Activated naive CD8-positive, alpha-beta T cell treated with anti-CD3 and anti-CD28 coated beads, Interleukin-2, amount 10 ng/mL, durations not matched to agents 7 days and 5 days (primary cell): ENCODE measurements at places on chromosomes 13 and 19.

GRCh38 chr19:33864311-33864850 is 67.7 kb downstream of the KCTD15 start:
- DNase-seq = no peak
- H3K27ac ChIP-seq = no peak overlapping the region
- no peaks in the 10 kb centered on the region for H3K36me3 ChIP-seq
- H3K4me1 ChIP-seq = no peaks in the 10 kb centered on the region
- H3K4me3 ChIP-seq = no peak overlapping the region

GRCh38 chr19:33701565-33701964 is 79.8 kb downstream of the CHST8 start:
- H3K36me3 ChIP-seq = no peaks in the 10 kb centered on the region
- H3K4me3 ChIP-seq = no peak overlapping the region
- H3K27me3 ChIP-seq = no peaks in the 10 kb centered on the region
- H3K4me1 ChIP-seq = no peaks in the 10 kb centered on the region

DNA sequence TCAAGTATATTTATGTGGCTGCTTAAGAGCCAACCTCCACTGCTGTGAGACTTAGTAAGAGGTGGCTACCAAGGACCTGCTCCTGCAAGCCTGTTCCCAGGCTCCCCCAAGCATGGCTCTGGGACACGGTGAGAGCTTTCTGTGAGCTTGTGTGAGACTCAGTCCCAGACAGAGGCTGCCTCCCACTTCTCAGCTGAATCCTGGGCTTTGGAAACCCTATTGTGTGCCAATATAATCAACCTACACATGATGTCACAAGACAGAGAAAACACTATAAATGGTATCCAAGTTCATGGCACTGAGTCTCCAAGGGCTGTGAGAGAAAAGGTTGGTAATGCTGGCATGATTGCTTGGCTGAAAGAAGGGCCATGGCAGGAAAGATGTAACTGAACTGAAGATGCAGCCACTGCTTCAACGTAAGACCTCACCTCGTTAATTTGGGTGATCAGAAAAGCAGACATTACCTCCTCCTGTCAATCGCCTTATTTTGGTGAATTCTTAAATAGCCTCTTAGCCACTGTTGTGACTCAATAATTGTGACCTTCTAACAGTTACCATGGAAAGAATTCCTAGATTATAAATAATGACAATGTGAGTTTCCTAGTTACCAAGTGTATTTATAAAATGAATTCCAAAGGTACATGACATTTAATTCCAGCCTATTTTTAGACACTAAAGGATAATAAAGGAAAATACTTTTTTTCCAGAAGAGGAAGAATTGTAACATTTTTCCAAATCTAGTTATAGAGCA is 332.0 kb downstream of the IRS2 start:
- H3K27me3 ChIP-seq = no peaks in the 10 kb centered on the region
- H3K4me1 ChIP-seq = no peaks in the 10 kb centered on the region
- no peaks in the 10 kb centered on the region for H3K36me3 ChIP-seq
- H3K4me3 ChIP-seq = no peak overlapping the region
- no peak for DNase-seq

GRCh38 chr19:49930483-49931011 is 1.2 kb upstream of the NUP62 start:
- H3K27me3 ChIP-seq = peaks cover 3% of the 10 kb centered on the region
- H3K4me3 ChIP-seq = peak overlapping the region; percentile 99
- no peak for DNase-seq
- peaks cover 41% of the 10 kb centered on the region for H3K4me1 ChIP-seq
- H3K36me3 ChIP-seq = peaks cover 28% of the 10 kb centered on the region
